Stimulated activated CD8-positive, alpha-beta memory T cell treated with anti-CD3 and anti-CD28 coated beads, Interleukin-4, amount 100 ng/mL, for 24 hours (primary cell): ENCODE measurements at places on chromosomes 2 and 18.
A peak's percentile ranks its signal among the peaks of the same experiment; 100 is the strongest.

GRCh38 chr2:163466331-163467250, 269.2 kb downstream of the FIGN start:
- DNase-seq = no peak

- DNase-seq = peak; percentile 27
Observed at GRCh38 chr18:46481048-46481846, 175.8 kb downstream of the LOXHD1 start.

GRCh38 chr2:201532686-201533304, 81.3 kb downstream of the STRADB start:
- DNase-seq = no peak

GRCh38 chr18:54790109-54790508, 38.2 kb upstream of the RAB27B start:
- DNase-seq = no peak

DNA sequence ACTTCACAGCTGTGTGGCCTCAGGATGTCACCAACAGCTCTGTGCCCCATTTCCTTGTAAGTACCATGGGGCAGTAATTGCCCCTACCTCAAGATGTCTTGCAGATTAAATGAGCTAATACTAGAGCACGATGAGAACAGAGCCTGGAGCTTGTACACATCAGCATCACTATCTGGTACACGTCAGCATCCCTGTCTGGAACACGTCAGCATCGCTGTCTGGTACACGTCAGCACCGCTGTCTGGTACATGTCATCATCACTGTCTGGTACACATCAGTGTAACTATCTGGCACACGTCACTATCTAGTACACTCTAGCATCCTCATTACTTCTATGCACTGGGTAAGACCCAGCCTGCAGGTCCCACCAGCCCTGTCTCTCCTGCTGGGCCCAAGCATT, 37.2 kb downstream of the AQP12A start:
- DNase-seq = no peak

DNA sequence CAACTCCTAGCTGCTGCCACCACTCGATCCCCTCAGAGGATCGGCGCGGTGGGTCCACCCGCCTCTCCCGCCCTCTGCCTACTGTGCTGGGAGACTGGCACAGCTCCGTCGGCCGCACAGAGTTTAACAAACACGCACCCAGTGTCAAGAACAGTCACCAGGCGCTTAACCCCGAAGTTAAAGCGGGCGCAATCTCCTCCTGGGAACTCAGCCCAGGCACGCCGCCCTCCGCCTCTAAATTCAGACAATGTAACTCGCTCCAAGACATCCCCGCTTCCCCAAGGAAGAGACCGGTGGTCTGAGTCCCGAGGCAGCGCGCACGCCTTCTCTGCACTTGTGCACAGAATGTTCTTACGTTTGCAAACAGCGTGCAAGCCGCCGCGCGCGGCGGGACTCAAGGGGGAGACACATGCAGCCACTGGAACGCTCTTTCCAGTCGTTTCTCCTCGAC, 533 bp downstream of the CXCR4 start:
- DNase-seq = no peak

- no peak for DNase-seq
Observed at GRCh38 chr2:238883421-238883901, 35.6 kb downstream of the TWIST2 start.

DNA sequence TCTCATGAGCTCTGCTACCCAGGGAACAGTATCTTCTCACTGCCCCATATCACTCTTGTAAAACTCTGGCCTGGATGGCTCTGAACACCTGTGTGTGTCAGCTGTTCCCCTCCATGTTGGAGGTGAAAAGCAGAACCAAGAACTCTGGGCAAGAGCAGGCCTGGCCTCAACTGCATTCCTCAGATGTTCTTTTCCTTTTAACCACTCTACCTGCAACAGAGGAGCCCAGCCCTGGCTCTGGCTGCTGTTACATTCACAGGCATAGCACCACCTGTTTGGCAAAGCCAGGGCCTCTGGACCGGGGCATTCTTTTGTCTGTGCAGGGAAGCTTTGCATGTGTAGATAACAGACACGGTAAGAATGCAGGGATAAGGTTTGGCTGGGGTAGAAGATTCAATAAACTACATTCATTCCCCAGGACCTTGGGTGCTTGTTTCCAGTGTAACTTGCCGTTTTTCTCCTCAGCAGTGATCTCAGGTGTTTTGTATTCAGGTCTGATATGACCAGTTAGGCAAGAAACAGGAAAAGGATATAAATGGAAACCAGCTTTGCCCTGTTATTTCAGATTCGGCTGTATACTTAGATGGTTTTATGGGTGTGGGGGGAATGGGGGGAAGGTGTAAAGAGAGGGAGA, 95.1 kb downstream of the SPTBN1 start:
- DNase-seq = no peak

GRCh38 chr2:48274040-48274439, 255.9 kb upstream of the STON1 start:
- DNase-seq = no peak

DNA sequence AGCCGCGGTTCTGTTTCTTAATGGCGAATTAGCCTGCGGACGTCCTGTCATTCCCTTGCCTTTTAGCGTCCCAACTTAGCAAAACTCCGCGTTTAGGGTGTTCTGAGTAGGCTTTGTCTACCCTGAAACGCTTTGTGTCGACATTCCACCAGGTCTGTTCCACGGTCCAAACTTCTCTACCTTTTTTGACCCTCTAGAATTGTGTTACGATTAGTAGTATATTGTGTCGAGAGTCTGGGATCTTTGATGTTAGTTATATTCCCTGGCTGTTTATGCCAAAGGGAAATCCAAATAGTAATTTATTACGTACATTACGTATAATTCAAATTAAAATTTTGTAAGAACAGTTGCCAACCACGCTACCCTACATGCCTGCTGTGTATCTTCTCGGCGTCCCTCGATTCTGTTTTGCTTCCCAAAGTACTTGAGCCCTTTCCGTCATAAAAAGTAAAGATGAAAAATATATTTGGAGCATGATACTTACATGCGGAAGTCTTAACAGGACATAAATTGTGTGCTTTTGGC, 495 bp upstream of the TTC32 start:
- no peak for DNase-seq

- DNase-seq = peak; percentile 21
Observed at GRCh38 chr2:72920318-72921087, 3.2 kb downstream of the EMX1 start.

DNA sequence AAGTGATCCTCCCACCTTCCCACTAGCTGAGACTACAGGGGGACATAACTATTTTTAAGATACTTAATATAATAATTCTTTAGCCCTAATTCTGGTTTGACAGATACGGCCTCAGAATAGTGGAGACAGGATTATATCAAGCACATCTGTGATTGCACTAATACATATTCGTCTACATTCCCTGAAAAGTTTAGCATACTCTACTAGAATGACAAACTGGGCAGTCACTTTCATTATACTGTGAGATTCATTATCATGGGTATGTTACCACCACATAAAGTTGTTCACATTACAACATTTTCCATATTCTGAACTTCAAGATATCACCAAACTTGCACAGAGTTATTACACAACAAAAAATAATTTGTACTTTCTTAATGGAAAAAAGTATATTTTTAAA, 11.0 kb downstream of the FAM210A start:
- no peak for DNase-seq

- DNase-seq = peak; percentile 57
Observed at GRCh38 chr2:190408538-190409271, 550 bp downstream of the MFSD6 start.
